ENCODE measurements at places on chromosomes 3 and 15. TPM values are rescaled to one million over a fixed set of nuclear protein-coding genes. Genes with fewer than 3 reads are reported as not detected.

STRC gene
- total RNA-seq = 2.0 TPM

ZCWPW2 gene
- total RNA-seq = 1.3 TPM

GRM7 gene
- total RNA-seq = not detected

DNA sequence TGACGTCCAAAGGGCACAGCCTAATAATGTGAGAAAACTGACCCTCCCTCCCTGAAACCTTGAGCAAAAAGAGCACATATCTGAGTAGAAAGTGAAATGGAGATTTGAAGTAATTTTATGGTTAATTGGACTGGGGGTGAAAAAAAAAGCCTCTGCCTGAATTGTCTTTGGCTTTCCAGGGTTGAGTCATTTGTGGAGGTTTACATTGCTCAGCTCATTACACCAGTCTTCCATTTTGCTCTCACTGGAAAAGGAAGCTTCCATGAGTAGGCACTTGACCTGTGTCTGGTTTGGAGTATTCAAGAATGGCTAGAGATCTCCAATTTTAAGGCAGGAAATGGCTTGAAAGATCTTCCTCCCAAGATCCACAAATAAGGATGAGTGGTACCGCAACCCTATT, 273.9 kb downstream of the PDCD6IP start:
- H3K4me1 ChIP-seq = no peaks in the 10 kb centered on the region
- no peak overlapping the region for H3K4me3 ChIP-seq
- H3K27me3 ChIP-seq = no peaks in the 10 kb centered on the region

DNA sequence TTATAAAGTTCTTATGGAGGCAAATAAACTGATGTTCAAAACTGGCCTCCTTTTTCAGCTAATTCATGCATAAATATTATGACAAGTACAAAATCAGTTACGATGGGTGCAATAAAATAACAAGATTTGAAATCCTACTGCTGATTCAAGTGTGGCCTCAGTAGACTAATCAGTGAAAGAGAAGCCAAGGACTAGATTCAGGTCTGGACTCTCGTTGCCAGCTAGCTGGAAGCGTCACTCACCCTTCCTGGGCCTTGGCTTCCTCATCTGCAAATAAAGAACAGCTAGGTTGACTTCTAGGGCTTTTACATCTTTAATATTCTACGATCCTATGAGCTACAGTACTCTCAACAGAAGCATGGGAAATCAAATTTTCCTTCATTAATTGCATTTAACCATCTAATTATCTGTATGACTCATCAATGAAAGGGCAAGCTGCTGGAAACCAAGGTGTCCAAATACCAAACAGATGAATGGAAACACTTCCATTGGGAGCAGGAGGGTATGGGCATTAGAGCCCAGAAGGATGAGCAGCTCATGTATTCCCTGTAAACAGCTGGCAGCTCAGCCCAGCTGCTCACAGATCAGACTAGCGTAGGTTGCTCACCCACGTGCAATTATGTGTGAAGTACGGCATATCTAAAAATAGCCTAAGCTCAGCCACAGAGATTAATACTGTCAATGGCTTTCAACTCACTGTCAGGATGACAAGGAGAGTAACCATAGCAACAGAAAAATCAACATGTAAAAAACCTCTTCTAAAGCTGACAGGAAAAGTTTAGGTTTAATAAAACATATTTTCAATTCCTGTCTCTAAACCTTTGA, 294.8 kb downstream of the PLCL2 start:
- no peaks in the 10 kb centered on the region for H3K27me3 ChIP-seq
- no peak overlapping the region for H3K4me3 ChIP-seq
- H3K36me3 ChIP-seq = no peaks in the 10 kb centered on the region
- no peak overlapping the region for H3K27ac ChIP-seq
- peak; percentile 19 for DNase-seq

GRCh38 chr15:78244893-78245292, 10.5 kb upstream of the ACSBG1 start:
- no peaks in the 10 kb centered on the region for H3K36me3 ChIP-seq
- no peaks in the 10 kb centered on the region for H3K27me3 ChIP-seq
- no peak for DNase-seq
- no peak overlapping the region for H3K4me3 ChIP-seq
- no peak overlapping the region for H3K27ac ChIP-seq

GRCh38 chr3:40398346-40398745, 11.4 kb downstream of the ENTPD3 start:
- no peaks in the 10 kb centered on the region for H3K4me1 ChIP-seq
- no peaks in the 10 kb centered on the region for H3K36me3 ChIP-seq
- DNase-seq = no peak
- H3K27me3 ChIP-seq = no peaks in the 10 kb centered on the region

- H3K27ac ChIP-seq = no peak overlapping the region
- no peak overlapping the region for H3K4me3 ChIP-seq
- H3K27me3 ChIP-seq = no peaks in the 10 kb centered on the region
- no peak for DNase-seq
Observed at GRCh38 chr15:88178631-88179030, 77.9 kb downstream of the NTRK3 start.

DNA sequence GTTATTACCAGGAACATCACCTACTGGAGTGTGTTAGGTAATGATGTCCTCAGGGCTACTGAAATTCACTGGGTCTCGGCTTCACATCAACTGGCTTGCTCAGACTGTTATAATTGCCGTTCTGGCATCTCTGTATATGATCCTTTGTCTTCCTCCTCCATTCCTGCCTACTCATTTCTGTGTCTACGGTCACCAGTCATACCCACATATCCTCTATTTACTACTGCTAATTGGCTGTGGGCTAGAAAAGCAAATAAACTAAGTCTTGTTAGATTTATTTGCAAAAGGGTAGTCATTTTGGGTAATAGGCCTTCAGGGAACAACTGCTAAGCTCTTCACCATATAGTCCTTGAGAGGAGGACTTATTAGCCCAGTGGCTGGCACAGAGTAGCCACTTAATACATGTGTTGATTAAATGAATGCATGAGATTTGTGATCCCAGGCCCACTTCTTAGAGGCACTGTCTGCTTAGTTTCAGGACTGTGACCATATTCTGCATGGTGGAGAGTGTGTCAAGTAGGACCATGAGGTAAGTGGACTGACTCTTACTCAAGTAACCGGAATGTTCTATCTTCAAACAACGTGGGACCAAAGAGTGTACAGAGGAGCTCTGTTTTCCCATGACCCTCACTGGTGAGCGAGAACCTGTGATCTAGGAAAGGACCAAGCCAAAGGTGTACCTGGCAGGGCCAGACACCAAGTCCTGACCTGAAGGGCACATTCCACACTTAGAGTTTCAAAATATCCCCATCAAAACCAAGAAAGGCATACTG, 13.2 kb downstream of the ZDHHC3 start:
- no peak overlapping the region for H3K27ac ChIP-seq
- no peak for DNase-seq
- peaks cover 13% of the 10 kb centered on the region for H3K4me1 ChIP-seq
- no peaks in the 10 kb centered on the region for H3K27me3 ChIP-seq
- H3K4me3 ChIP-seq = no peak overlapping the region

- H3K4me3 ChIP-seq = peak overlapping the region; percentile 75
- no peaks in the 10 kb centered on the region for H3K36me3 ChIP-seq
- H3K27me3 ChIP-seq = no peaks in the 10 kb centered on the region
- H3K4me1 ChIP-seq = peaks cover 31% of the 10 kb centered on the region
Observed at GRCh38 chr3:177358977-177359592, 161.8 kb upstream of the TBL1XR1 start.

All from naive thymus-derived CD4-positive, alpha-beta T cell (primary cell).